ENCODE measurements at places on chromosomes 3 and 15.

DNA sequence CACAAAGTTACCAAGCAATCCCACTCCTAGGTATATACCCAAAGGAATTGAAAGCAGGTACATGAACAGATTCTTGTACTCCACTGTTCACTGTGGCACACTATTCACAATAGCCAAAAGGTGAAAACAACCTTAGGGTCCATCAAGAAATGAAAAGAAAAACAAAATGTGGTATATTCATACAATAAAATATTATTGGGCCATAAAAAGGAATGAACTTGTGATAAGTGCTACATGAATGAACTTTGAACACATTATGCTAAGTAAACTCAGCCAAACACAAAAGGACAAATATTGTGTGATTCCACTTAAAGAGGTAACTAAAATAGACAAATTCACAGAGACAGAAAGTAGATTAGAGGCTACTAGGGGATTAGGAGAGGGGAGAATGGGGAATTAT, 55.2 kb upstream of the IMPG2 start:
- no peak for DNase-seq

- DNase-seq, result no peak
Measured at GRCh38 chr3:30685267-30685667, 78.9 kb downstream of the TGFBR2 start.

GRCh38 chr15:59917504-59918157, 86.5 kb upstream of the FOXB1 start:
- peak; percentile 65 for DNase-seq

DNA sequence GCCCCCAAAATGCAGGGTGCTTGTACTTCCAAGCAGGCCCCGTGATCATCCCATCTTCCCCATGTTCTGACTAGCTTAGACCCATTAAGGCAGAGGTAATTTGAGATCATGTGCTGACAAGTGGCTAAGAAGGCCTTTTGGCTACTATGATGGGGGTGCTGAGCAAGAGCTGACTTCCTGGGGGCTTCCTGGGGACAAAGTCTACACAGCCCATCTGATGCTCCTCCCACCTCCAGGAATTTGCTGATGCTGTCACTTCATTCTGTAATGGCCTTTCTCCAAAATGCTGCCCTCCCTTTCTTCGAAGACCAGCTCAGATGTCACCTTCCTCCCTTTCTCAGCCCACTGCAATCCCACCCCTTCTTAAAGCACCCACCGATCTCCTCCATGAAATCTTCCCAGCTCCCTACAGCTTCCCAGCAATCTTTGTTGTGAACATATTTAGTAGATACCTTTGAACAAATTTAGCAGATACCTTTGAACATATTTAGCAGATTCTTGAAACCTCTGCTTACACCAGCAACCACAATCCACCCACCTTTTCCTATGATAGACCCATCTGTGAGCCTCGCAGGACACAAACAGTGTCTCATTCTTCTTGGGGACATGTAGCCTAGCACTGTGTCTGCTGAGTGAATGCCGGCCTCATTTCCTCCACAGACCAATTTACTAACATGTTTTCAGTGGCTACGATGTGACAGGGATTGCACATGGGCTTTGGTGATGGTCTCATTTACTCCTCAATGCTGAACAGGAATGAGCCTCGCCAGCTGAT, 223.3 kb downstream of the EPHB1 start:
- DNase-seq, result no peak

DNA sequence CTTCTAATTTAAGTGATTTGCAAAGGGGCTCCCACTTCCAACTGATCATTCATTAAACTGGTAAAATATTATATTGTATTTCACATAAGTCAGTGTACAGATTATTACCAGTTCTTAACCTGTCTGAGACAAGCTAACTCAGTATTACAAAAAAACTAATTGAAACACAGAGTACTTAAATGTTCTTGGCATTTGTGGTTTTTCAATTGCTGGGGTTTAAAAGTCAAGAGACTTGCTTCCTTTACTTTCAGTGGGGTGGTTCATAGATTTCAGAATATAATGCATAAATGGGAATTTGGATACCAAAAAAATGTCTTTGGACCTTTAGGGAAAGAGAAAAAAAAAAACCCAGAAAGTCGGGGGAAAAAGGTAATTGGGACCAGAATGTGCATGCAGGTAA, 85.0 kb downstream of the ATP10A start:
- no peak for DNase-seq

DNA sequence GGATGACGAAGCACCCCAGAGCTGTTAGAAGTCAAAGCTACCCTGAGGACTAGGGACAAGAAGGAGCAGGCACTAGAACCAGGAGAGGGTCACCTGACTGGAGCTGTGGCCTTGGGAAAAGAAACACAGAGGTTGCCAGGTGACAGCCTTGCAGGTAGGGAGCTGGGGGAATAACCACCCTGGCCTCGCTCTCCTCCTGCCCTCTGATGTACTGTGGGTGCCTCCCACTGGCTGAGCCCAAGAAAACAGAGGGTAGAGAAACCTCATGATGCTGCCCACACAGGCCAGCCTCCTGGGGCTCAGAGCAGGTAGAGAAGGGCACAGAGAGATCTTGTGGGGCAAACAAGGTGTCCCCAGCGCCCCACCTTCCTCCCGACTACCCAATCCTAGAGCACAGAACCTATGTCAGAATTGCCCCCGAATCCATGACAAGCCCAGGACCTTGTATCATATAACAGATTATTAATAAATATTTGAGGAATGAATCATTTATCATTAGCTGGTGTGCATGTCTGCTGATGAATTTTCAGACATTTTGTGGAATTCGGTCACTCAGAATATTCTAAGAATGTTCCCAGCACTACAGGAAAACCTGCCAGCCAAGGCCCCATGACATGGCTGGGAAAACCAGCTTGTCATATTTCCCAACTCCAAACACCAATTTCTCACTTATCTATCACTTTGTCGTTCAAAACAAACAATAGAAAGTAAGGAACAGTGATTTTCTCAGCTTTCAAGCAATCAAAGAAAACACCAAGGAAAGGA, 59.8 kb upstream of the MEX3B start:
- no peak for DNase-seq

DNA sequence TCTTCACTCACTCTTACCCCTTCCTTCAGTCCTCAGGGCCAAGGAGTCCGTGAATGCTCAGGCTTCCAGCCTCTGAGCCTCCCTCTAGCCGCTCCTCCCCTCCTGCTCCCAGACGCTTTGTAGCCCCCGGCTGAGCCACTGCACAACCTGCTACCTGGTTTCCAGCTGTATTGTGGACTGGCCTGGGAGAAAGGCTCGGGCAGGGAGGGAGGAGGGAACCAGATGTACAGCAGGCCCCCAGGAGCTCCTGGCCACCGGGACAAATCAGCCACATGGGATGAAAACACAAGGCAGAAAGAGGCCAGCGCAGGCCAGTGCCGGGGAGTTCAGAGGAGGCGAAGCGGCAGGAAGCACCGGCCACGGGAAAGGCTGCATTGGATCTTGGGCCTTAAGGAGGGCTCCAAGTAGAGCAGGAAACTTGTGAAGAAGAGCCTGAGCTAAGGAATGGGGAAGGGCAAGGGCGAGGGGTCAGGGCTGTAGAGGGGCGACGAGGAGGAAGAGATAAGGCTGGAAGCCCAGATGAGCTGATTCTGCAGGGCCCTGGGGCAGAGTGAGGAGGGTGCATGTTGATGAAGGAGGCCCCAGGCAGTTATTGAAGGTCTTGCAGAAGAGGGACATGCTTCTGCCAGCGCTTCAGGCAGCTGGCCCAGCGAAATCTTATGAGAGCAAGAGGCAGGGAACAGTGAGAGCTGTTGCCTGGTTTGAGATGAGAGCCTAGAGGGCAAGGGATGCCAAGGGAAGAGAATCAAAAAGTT, 14.3 kb downstream of the CPN2 start:
- no peak for DNase-seq

All from SW 1271 (cell line).